ENCODE measurements at places on chromosomes 2 and 18.
A peak's percentile ranks its signal among the peaks of the same experiment; 100 is the strongest.

GRCh38 chr2:181770150-181770549, 89.8 kb upstream of the NEUROD1 start:
- no peak for DNase-seq

GRCh38 chr2:19810637-19811036, 91.1 kb downstream of the TTC32 start:
- DNase-seq, result no peak

DNA sequence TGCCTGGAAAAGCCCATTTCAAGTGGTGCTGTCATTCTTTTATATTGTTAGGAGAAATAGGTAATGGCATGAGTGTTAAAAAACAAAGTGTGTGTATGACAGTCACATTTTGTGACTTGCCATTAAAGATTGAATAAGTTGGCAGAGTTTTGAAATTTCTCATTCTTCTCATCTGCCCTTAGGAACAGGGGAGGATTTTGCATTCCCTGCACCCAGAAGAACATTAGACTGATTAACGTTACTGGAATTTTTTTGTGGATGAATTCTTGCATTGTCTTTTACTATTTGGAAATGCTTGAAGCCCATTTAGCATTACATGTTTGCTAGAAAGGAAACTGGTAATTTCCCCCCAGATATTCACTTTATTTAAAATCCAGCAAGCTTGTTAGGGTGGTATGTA, 162.2 kb downstream of the BABAM2 start:
- DNase-seq, result peak; percentile 70

- no peak for DNase-seq
Measured at GRCh38 chr18:58069721-58070292, 25.8 kb downstream of the NEDD4L start.

- DNase-seq, result no peak
Measured at GRCh38 chr2:15729709-15730544, 138.3 kb downstream of the DDX1 start.

GRCh38 chr2:175557810-175558377, 376.4 kb upstream of the ATP5MC3 start:
- DNase-seq, result no peak

GRCh38 chr2:230412371-230412711, 3.7 kb upstream of the SP100 start:
- no peak for DNase-seq

DNA sequence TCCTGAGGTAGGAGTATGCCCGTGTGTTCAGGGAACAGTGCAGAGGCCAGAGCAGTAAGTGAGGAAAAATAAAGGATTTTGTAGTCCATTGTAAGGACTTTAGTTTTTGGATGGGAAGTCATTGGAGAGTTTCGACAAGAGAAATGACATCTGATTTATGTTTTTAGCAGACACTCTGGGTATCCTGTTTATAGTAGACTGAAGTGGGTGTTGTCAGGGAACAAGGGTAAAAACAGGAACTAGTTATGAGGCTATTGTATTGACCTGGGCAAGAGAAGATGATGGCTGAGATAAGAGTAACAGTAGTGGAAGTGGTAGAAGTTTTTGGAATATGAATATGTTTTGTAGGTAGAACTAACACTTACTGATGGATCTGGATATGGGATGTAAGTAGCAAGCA, 59.8 kb downstream of the GTF2A1L start:
- no peak for DNase-seq

DNA sequence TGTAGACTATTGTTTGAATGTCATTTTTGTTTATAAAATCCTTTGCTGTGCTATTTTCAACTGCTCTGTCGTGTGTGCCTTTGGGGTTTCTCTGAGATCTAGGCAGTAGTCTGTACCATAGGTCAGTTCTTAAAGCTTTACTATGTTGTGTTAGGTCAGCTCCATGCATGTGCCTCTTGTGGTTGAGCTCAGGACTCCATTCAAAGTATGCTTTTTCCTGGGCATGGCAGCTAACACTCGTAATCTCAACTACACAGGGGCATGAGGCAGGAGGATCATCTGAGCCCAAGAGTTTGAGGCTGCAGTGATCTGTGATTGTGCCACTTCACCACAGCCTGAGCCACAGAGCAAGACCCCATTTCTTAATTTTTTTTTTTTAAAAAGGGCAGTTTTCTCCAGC, 174.4 kb upstream of the SPHKAP start:
- no peak for DNase-seq

GRCh38 chr2:220786216-220786615, 785.9 kb downstream of the EPHA4 start:
- DNase-seq, result no peak

DNA sequence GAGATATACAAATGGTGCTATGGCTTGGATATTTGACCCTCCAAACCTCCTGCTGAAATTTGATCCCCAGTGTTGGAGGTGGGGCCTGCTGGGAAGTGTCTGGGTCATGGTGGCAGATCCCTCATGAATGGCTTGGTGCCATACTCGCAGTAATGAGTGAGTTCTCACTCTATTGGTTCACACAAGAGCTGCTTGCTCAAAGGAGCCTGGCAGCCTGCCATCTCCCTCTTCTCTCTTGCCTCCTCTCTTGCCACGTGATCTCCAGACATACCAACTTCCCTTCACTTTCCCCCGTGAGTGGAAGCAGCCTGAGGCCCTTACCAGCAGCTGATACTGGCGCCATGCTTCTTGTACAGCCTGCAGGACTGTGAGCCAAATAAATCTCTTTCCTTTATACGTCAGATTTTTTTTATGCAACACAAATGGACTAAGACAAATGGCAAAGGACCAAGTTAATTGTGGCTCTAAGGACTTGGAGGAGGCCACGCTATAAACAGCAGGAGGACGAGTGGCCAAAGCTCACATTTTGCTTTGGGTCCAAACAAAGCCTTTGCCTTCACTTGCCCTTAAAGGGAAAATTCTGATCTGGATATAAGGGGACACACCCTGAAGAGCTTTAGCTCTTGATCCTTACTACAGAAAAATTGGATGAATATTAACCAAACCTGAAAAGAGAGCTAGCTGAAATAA, 214.7 kb downstream of the SS18 start:
- DNase-seq, result peak; percentile 18

DNA sequence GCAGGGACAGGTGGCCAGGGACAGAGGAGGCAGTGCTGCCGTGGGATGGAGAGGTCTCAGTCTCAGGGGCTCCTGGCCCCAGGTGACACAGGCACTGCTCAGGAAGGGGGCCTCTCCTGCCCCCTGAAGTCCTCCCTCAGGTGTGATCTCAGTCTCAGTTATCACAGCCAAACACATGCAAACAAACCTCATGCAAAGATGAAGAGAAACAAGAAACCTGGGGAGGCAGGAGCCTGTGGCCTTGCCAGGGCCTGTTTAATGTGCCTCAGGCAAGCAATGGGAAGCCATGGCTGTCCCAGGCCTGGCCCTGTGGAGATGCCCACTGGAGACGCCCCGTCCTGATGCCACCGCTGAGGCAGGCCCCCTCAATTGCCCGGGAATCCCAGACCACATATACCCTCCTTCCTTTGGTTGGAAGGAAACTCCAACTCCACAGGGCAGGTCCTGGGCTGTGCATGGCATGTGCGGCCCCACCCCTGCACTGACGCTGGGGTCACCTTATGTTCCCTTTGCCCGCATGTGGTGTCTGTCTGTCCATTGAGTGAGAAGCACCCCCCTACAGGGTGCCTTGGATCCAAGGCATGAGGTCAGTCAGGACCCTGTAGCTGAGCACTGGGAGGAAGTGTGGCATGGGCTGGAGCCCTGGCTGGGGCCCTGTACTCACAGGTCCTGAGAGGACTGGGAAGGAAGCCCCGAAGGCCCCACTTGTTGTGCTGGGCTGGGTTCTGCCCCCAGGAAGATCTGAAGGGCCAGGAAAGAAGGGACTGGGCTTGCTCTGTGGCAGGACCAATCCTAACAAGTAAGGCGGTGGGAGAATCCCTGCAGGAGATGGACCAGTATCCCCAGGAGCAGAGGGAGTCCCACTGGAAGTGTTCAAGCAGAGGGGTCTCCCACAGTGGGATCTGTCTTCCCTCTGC, 68.8 kb upstream of the RAB6C start:
- no peak for DNase-seq

DNA sequence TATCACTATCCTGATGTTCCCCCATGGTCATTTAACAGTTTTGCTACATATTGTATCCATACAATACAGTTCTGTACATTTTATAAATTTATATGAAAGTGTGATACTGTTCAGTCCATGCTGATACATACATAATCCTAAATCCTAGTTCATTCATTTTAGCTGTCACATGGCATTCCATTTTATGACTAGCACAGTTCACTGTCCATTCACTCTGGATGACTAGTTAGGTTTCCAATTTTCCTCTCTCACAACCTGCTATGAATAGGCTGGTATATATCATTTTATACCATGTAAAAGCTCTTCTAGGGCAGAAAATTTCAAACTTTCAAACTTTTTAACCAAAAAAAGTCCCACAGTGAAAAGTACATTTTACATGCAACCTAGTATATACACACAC, 15.2 kb downstream of the SMAD2 start:
- DNase-seq, result no peak

GRCh38 chr18:79770826-79771225, 26.9 kb upstream of the KCNG2 start:
- no peak for DNase-seq

DNA sequence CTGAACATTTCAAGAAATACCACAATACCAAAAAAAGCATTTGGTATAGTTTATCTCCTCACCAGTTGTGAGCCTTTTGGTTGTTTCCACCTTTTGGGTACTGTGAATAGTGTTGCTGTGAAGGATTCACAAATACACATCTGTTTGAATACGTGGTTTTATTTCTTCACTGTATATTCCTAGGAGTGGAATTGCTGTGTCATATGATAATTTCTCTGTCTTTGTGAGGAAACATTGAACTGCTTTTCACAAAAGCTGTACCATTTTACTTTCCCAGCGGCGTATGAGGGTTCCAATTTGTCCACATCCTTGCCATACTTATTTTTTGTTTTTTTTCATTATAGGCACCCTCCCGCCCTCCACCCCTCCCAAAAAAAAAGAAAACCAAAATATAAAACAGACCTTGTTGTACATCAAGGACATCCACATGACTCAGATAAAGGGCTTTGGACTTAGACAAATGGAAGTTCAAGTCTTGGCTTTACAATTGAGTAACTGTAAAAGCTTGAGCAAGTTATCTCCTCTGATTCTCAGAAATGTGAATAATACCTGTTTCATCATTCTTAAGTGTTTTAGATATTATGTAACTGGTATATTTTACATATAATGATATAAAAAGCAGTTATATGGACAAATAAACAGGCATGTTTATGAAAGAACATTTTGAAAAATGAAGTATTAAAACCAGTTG, 19.0 kb downstream of the UBE2E3 start:
- no peak for DNase-seq

- peak; percentile 65 for DNase-seq
Measured at GRCh38 chr18:9951022-9951859, 37.4 kb downstream of the VAPA start.

DNA sequence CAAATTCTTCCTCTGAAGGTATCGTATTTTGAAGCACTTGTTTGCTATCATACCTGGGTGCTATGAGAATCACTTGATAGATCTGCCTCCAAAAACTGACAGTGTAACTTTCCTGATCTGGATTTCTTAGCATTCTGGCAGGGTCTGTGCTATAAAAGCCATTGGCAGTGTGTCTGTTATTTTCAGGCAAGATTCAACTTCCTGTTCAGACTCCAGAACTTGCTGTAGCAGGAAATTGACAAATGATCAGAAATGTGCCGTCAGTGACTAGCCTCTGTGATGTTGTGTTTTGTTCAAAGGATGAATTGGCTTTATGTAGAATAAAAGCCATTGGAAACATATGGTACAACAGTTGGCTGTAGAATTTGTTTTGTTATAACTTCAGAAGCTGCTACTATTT, 273.3 kb downstream of the PTPRM start:
- DNase-seq, result no peak

DNA sequence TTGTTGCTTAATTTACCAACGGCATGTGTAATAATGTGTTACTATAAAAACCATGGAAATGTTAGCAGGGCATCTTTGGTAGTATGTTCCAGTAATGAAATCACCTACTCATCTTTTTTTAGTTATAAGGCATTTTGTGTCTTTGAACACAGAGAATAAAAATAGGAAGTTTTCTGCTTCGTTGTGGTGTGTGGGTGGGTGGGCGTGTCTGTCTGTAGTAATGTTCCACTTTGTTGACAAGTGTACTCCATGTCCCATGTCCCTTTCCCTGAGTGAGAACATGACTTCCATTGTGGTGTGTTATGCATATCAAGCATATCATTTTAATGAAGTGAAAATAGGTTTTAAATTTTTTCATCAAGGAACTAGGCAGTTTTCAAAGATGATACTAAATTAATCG, 149.3 kb downstream of the VWC2L start:
- DNase-seq, result no peak

DNA sequence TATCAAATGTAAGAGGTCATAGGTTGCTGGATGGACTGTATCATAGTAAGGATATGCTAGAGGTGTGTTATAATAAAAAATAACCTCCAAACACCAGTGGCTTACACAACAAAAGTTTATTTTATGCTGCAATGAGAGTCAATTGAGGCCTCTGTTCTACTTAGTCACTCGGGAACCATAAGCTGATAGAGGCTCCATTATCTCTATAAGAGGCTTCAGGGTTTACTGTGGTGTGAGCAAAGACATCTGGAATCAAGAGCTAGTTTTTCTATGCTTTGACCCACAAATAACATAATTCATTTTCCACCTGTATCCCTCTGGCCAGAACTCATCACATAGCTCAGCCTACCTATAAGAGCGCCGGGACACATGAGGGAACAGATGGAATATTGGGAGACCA, 47.5 kb upstream of the NEMP2 start:
- no peak for DNase-seq

DNA sequence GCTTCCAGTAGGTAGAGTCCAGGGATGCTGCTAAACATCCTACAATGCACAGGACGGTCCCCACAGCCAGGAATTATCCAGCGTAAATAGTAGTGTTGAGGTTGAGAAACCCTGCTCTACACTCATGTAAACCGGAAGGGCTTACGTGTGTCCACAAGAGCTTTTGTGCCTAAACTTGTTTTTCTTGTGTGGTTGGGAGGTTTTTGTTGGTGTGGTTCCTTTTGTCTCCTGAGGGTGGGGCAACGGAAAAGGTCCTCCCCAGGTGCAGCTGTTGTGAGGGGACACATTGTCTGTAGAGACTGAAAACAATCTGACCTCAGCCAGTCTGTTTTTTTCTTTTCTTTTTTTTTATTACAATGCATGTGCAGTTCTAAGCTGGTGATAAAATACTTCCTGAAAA, 72.7 kb upstream of the MGAT5 start:
- no peak for DNase-seq

DNA sequence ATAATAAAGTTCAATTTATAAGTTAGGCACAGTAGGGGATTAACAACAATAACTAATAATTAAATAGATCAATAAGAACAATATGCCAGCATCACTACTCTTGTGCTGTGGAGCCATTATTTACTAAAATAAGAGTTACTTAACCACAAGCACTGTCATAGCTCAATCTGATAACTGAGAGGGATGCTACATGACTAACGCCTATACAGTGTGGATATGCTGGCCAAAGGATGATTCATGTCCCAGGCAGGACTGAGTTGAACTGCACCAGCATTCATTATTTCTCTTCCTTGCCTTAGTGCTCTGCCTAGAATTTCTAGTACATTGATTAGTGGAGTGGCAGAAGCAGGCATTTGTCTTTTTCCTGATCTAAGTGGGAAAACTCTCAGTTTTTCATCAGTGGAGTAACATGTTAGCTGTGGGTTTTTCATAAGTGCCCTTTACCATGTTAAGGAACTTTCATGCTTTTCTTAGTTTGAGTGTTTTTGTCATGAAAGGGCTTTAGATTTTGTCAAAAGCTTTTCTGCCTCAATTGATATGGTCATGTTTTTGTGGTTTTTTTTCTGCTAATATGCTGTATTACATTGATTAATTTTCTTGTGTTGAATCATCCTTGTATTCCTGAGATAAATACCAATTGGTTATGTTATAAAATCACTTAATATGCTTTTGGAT, 21.7 kb downstream of the KIAA1328 start:
- DNase-seq, result peak; percentile 94
